Right ventricle myocardium superior (tissue), 1 donor: ENCODE measurements at places on chromosomes 4 and X. TPM values are rescaled to one million over a fixed set of nuclear protein-coding genes. Genes with fewer than 3 reads are reported as not detected.
A peak's percentile ranks its signal among the peaks of the same experiment; 100 is the strongest.

DNA sequence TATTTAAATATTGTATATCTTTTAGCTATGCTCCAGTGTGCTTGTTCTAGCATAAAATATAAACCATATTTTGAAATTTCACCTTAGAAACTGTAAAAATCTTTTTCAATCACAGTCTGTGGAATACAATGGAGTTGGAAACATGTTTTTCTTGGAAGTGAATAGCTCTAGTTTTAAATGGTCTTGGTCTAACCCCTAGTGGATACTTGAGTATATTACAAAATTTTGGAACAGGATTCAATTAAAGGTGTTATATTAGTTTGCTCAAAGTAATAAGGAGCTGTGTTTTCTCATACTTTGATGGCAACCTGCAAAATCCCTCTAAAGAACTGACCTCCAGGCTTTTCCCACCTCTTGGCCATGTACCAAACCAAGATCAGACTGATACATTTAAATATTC lies 48.2 kb downstream of the STK26 start:
- no peak for DNase-seq

DNA sequence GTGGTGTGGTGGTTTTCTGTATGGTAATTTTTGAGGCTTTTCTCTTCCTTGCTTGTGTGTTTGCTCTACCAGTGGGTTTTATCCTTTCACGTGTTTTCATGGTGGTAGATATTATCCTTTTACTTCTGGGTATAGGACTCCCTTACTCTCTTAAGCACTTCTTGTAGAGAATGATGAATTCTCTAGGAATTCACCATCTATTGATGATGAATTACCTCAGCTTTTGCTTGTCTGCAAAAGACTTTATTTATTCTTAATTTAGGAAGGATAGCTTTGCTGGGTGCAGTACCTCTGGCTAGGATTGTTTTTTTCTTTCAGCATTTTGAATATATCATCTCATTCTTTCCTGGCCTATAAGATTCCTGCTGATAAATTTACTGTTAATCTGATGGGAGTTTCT lies 415.3 kb downstream of the PDGFC start:
- no peak for DNase-seq

GRCh38 chrX:72020788-72021187 lies 110.1 kb downstream of the NHSL2 start:
- DNase-seq = no peak

DNA sequence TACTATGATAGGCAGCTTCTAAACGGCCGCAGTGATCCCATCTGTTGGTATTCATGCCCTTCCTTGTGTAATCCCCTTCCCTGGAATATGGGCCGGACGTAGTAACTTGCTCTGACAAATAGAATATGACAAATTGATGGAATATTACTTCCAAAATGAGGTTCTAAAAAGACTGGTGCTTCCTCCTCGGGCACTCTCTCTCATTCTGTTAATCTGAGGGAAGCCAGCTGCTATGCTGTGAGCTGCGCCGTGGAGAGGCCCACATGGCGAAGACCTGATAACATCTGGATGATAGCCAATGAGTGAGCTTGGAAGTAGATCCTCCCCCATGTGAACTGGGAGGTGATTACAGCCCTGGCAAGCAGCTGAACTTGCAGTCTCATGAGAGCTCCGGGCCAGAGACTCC lies 27.2 kb upstream of the SLC25A4 start:
- DNase-seq = peak; percentile 79

GRCh38 chr4:83212041-83212851 lies 72.4 kb downstream of the COQ2 start:
- DNase-seq = no peak

The CT45A2 gene
- not detected for total RNA-seq

The MAGEA9B gene
- not detected for total RNA-seq

- no peak for DNase-seq
These were observed 6.2 kb upstream of the MAN2B2 start for GRCh38 chr4:6568689-6569332.

GRCh38 chrX:51437521-51437920 lies 58.9 kb downstream of the NUDT11 start:
- no peak for DNase-seq
